GM04504 (cell line): ENCODE measurements at places on chromosomes 12 and 14.
A peak's percentile ranks its signal among the peaks of the same experiment; 100 is the strongest.

GRCh38 chr14:69345402-69345801 lies 52.7 kb downstream of the ERH start:
- DNase-seq, result no peak

DNA sequence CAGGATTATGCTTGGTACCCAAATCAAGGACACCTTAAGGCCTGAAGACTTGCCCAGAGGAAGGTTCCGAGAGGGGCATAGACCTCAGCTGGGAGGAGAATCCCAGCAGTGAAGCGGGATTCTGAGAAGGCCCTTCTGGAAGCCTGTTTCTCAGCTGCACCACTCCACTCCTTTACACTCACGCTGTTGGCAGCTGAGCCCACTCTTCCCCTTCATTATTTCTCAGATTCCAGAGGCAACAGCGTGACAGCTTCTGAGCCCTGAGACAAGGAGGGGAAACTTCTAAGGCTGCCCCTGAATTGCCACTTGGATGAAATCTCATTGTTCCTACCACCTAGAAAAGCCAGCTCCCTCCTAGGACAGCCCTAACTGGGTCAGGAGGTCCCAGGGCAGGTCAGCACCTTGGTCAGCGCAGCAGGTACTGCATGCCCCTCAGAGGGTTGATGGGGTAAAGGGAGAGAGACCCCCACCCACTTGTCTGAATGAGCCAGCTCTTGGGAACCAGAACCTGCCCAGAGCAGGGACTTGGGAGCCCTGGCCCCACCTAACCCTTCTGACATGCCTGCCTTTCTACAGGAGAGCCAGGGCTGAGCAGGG lies 53.9 kb downstream of the ISCA2 start:
- DNase-seq, result no peak

DNA sequence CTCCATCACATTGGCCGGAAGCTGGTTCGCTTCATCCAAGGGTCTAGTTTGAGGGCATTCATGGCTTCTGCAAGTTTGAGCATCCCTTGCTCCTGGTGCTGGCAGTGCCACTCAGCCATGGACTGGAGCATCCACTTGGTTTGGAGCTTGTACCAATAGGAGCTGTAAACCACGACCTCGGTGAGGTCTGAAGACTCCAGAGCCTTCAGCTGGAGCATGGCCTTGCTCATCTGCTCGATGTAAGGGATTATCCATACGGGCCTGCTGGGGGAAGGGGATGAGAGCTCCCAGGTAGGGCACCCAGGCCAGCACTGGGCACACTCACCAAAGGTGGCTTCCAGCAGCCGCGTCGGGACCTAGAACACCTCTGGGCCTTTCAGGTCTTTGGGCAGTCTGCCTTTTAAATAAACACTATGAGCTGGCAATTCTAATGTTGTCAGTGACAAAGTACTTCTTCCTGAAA lies 13.5 kb downstream of the FOS start:
- no peak for DNase-seq

DNA sequence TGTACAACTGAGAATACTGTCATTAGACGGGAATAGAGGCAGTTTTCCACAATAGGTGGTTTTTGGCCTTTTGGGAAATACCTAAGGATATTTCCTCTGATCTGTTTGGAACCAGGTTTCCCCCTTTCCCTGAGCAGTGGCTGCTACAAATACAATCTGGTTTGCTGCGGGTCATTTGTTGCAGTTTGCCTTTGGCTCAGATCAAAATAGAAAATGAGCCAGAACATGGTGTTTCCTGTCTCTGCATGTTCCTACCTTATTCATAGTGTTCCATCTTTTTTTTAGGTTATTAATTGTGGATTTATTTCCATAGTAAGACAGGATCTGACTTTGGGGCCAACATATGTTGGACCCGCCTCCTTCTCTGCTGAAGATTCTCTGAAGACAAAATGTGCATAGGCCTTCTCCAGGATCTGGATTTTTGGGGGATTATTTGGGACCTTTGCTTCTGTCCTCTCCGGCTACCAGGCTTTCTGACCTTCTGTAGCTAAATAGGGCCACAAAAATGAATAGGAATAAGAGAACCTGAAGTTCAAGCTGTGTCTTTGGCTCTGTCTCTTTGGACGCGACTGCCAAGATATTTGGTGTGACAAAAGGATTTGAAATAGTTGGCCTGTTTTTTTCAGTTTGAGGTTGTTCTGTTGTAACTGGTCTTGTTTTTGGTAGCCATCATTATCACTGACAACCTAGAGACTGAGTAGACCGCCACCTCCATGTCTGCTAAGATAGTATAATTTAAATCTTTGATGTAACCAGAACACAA lies 146.9 kb downstream of the PRKCH start:
- DNase-seq, result no peak

DNA sequence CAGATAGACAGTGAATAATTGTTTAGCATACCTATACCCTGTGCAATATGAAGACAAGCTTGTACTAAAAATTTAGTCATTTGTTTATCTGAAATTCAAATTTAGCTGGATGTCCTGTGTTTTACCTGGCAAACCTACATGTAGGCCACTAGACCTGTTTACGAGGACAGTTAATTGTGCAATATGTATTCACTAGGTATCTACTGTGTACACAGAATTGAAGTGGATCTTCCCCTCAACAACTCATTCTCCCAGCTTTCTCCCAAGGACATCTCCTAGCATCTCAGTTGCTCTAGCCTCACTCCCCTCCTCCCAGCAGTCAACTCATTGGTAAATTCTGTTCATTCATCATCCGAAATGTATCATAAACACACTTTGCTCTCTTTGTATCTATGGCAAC lies 25.3 kb downstream of the AK7 start:
- DNase-seq, result no peak

DNA sequence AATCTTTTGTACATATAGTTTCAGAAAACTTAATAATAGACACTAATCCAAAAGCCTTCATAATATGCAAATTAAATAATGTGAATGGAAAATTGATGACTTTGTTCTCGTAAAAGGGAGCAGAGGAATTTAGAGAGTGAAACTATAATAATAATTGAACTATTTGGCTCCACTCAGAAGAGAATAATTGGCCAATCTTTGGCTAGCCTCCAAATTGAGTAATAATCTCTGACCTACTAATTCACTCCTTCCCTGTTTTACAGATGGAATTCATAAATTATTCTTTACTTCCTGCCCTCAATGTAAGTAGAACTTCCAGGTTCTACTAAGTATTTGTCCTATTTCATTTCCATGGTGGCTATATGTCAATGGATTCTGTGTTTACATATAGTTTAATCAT lies 15.8 kb downstream of the TRIM9 start:
- no peak for DNase-seq

DNA sequence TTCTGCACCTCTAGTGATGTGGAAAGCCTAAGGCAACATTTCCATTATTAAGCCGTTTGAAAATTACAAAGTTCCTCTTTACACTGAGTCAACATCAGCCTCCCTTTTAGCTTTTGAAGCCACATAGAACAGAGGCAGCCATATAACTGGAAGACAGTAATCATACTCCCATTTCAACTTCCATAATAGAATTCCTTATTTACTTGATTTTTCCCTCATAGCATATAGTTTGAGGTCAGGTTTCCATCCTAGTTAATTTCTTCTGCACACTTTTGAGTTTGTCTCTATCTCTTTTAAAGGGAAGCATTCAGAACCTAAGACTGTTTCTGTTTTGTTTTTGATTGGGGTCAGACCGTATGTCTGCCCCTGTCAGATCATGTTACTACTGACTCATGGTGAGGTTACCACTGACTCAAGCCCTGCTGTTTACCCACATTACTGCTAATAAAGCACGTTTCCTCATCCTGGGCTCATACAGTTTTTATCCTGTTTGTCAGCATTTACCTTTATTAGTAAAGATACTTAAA lies 161.0 kb downstream of the SLC38A4 start:
- peak; percentile 71 for DNase-seq

GRCh38 chr12:109347589-109347988 lies at the start of gene MYO1H:
Gene MYO1H (plus strand): TSS chr12:109347900. CDS start chr12:109347961, 61 bp downstream.
- no peak for DNase-seq

DNA sequence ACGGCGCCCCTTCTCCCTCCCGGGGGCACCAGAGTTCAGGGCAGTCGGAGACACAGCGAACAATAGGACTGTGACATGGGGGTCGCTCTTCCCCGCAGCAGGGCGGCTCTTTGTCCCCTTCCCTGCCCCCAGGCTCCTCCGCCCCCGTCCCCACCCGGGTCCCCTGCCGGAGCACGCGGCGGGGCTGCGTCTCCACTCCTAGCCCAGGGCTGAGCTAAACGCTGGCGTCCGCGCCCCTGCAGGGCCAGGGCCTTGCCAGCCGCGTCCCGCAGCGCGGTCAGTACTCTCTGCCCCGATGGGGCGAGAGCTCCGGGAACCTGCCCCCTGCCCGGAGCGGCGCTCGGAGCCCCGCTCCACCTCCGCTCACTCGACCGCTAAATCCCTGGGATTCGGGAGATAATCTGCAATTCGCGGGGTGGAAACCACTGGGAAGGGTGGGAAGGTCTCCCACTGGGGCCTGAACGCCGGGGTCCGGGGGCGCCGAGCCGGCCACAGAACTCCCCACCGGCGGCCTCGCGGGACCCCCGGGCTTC lies 825 bp upstream of the CCDC85C start:
- no peak for DNase-seq

DNA sequence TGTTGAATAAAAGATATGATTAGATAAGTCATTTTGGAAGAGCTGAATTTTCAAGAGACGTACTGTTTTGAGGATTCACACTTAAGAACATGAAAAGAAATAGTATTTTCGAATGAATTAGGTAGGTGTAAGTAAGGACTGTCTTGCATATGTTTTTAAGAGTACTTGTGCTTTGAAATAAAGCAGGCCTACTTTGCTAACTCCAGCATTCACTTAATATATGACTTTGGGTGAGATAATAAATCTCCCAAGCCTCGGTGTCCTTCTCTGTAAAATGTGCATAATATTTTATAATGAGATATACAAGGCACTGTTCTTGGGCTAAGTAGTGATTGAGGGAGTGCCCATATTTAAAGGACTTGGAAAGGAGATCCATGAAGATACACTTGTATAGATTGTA lies 54.6 kb downstream of the WASHC4 start:
- DNase-seq, result no peak

DNA sequence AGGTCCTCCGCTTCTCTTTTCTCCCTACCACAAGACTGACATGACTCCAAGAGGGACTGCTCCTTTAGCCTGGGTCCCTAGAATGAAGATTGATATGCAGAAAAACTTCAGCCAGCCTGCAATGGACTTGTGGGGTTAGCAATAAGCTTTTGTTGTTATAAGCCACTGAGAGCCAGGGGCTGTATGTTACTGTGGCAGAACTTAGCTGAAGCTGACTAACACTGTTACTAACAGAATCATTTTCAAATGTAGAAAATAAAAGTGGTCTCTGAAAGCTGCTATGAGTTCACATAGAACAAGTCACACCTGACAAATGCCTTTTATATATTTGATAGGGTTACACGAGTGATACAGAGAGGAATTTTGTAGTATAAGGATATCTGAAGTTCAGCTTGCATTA lies 13.6 kb upstream of the RFLNA start:
- no peak for DNase-seq

GRCh38 chr12:76255281-76255680 lies 92.9 kb downstream of the BBS10 start:
- no peak for DNase-seq

DNA sequence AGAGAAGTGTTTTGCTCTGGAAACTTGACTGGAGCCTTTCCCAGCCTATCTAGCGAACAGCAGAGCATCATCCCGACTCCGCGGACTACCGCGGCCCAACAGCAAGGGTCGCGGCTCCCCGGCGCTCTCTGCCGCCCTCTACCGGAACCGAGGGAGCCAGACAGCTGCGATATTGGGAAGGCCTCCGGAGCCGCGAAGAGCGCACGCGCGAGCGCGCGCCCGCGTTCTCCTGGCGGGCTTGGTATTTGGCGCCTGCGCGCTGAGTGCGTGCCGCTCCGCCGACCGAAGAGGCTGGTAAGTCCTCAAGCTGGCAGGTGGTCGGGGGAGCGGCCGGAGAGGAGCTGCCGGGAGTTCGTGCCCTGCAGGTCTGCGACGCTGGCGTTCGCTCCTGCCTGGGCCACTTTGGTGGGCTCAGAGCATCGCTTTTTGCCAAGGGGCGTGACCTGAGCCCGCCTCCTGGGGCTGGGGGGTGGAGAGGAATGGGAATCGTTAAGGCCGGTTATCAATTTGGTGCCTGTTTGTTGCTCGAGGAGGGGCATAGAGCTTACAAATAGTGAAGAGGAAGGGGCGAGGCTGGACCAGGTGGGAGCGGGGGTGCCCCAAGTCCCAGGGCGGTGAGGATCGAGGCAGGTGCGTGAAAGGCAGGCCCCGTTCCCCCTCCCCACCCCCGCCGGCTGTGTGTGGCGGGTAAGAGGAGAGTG lies at the start of gene TMEM106C:
Gene TMEM106C, plus strand, starts transcription at position 257 of the 701 bp plus-strand sequence. CDS start 641 bp downstream, outside the sequence.
- peak; percentile 71 for DNase-seq

DNA sequence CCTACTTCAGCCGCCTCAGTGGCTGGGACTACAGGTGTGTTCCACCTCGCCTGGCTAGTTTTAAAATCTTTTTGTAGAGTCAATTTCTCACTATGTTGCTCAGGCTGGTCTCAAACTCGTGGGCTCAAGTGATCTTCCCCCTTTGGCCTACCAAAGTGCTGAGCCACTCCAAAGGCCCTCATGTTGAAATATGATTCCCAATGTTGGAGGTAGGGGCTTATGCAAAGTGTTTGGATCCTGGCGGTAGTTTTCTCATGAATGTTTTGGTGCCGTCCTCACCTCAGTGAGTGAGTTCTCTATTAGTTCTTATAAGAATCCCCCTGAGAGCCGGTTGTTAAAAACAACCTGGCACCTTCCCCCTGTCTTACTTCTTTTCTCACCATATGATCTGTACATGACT lies 784.6 kb downstream of the TMTC2 start:
- DNase-seq, result no peak

DNA sequence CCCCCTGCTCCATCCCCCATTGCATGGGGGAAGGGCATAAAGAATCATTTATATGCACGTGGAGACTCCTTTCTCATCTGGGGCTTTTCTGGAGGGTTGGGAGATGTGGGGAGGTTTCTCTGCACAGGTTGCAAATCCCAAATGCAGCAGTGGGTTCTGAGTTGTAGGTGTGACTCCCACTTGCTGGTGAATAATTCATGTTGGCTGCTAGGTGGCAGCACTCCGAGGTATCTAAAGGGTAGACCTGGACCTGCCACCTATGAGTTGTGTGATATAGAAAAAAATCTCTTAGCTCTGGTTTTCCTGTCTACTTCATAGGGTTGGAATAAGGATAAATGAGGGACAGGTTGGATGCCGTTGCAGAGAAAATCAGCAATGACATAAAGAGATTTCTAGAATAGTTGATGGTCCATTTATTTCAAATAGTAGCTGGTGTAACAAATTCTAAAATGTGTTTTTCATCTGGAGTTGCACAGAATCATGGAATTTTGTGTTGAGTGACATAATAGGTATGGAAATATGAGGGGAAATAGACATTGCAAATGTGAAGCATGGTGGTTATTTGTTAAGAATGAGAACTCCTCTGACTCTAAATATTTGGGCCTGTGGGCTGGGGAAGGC lies 4.6 kb downstream of the MARCHF9 start:
- no peak for DNase-seq

GRCh38 chr14:51895375-51895774 lies 35.0 kb downstream of the GNG2 start:
- DNase-seq, result no peak
